ENCODE measurements at places on chromosomes 3 and 15.

- no peak for DNase-seq
These were observed 103.3 kb downstream of the ATG7 start for GRCh38 chr3:11375333-11376088.

GRCh38 chr3:159789742-159790635, 198.6 kb upstream of the IL12A start:
- no peak for DNase-seq

GRCh38 chr3:187521546-187521945, 148.6 kb downstream of the SST start:
- no peak for DNase-seq

DNA sequence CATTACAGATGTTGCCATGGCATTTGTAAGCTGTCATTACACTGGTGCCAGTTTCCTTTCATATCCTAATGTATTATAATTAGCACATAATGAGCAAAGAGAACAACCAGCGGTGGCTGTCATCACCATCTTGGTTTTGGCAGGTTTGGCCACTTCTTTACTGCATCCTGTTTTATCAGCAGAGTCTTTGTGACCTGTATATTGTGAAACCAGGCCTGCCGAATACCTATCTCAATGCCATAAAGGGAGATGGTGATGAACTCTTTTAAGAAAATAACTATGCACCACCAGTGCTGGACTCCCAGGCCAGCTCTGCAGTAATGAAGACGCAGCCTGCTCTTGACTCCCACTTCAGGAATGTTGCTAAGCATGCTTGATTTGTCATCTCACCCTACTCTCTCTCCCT, 458.1 kb upstream of the NR2F2 start:
- DNase-seq: no peak

DNA sequence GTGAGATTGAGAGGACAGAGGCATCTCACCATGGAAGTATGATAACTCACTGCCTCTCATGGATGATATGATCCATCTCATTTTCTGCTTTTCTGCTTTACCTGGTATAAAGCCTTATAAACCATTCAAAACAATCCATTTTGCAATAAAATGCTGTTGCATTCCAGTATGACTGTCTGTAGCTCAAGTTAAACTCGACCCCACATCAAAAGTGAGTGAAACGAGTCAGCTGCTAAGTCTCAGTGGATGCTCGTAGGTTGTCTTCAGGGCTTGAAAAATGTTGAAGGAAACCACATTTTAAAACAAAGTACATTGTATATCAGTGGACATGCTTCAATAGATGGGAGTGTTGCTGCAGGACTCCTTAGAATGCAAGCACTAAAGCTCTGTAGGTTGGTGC, 839.0 kb downstream of the TUSC7 start:
- no peak for DNase-seq

GRCh38 chr3:140051019-140051957, 116.3 kb downstream of the CLSTN2 start:
- no peak for DNase-seq

GRCh38 chr15:35907511-35907910, 361.5 kb upstream of the DPH6 start:
- no peak for DNase-seq

GRCh38 chr15:64521726-64522164, 61.4 kb downstream of the ZNF609 start:
- peak; percentile 77 for DNase-seq

GRCh38 chr3:120028271-120029047, 65.8 kb downstream of the GSK3B start:
- DNase-seq: no peak

- no peak for DNase-seq
These were observed 60.6 kb downstream of the ST6GAL1 start for GRCh38 chr3:186990878-186991308.

GRCh38 chr3:17894434-17895060, 152.1 kb upstream of the TBC1D5 start:
- peak; percentile 52 for DNase-seq

- DNase-seq: no peak
These were observed 75.3 kb upstream of the COL8A1 start for GRCh38 chr3:99562990-99563607.

GRCh38 chr3:69761896-69762767, 22.9 kb downstream of the MITF start:
- no peak for DNase-seq

DNA sequence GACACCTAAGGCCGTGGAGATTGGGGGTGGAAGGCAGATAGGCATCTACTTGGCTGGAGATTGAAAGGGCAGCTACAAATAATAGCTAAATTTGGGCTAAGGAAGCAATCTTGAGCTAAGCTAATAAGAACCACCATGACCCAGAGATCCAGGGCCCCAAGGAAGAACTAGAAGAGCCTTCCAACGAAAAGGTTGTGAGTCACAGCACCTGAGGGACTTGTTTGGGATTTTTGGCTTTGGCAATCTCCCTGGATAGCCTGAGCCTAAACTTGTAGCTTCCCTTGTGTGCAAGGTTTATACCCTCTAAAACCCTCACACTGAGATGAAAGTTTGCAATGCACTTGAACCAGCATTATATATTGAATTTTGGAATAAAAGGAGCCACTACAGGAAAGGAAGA, 364.0 kb upstream of the IL12A start:
- DNase-seq: no peak

DNA sequence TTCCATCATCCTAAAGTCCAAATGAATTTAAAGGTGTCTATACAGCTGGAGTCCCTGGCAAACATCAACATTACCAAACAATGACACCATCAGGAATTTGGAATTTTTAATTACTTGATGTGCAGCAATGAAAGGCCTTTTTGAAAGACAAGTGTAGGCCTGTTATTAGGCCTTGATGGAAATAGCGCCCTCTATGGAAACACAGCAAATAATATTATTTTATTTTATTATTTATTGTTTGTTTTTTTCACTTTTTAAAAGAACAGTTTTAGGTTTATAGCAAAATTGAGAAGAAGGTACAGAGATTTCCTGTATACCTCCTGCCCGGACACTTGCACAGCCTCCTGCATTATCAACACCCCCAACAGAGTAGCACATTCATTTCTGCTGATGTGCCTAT, 18.1 kb upstream of the OR5AC2 start:
- DNase-seq: no peak

- peak; percentile 90 for DNase-seq
These were observed 253.7 kb downstream of the IL5RA start for GRCh38 chr3:2856138-2857133.

DNA sequence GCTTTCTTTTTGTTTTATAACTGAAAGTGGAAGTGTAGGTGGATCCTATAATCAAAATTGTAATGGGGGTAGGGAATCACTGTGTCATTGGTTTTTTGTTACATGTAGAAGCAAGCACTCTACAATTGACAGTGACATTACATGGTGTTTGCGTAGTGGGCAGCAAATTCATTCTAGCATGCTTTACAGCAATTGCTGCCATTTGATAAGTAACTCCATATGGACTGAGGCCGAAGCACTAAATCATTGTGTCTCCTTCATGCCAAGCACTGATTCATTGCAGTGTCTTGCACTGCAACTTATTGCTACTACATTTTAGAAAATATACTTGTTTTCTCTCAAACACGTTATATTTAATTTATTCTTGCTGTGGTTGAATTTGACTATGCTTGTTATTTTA, 933.9 kb downstream of the NSUN3 start:
- no peak for DNase-seq

GRCh38 chr15:75738014-75738646, 25.5 kb upstream of the CSPG4 start:
- no peak for DNase-seq
